ENCODE measurements at places on chromosomes 1 and 21. TPM values are rescaled to one million over a fixed set of nuclear protein-coding genes. Genes with fewer than 3 reads are reported as not detected.

Gene FBLIM1
- total RNA-seq: 26.3 TPM

Gene GOLT1A
- total RNA-seq: 4.1 TPM

Gene AADACL3
- total RNA-seq: not detected

Gene OR14K1
- total RNA-seq: not detected

Gene CLDN17
- not detected for total RNA-seq

Gene HSPA6
- 3.1 TPM for total RNA-seq

Gene CD1B
- not detected for total RNA-seq

Gene LZIC
- total RNA-seq: 16.9 TPM

Gene AMY1C
- total RNA-seq: not detected

Gene EFNA3
- 4.6 TPM for total RNA-seq

Gene ANKRD65
- not detected for total RNA-seq

Gene ZCCHC17
- 24.8 TPM for total RNA-seq

Gene NUP210L
- total RNA-seq: not detected

Gene TNFRSF9
- 3.0 TPM for total RNA-seq

Gene PTPRC
- not detected for total RNA-seq

Gene C1orf56
- 4.7 TPM for total RNA-seq

Gene SPATA1
- total RNA-seq: 0.43 TPM

Gene LORICRIN
- not detected for total RNA-seq

Gene GALE
- total RNA-seq: 69.6 TPM

Gene NBPF4
- total RNA-seq: 0.23 TPM

Gene CYB561D1
- 3.5 TPM for total RNA-seq

Gene CELA3B
- total RNA-seq: not detected

Gene MATN1
- 0.05 TPM for total RNA-seq

Gene SLC22A15
- total RNA-seq: 0.72 TPM

Gene UBQLN4
- 40.3 TPM for total RNA-seq

Gene TLR5
- 0.08 TPM for total RNA-seq

Gene NADK
- 35.0 TPM for total RNA-seq

Gene TMEM82
- total RNA-seq: not detected

Gene LRRC3
- total RNA-seq: 1.0 TPM

Gene ZNF683
- total RNA-seq: not detected

Gene MIER1
- 10.2 TPM for total RNA-seq

Gene ANGPTL7
- not detected for total RNA-seq

Gene KIAA0040
- 0.16 TPM for total RNA-seq

Gene KISS1
- not detected for total RNA-seq

Gene CFHR4
- not detected for total RNA-seq

Gene PDE4B
- 15.8 TPM for total RNA-seq

Gene GPR137B
- total RNA-seq: 19.9 TPM

Gene OLIG2
- total RNA-seq: not detected

Gene CHI3L1
- total RNA-seq: not detected

Gene S100A7
- total RNA-seq: not detected

Gene SELP
- not detected for total RNA-seq

Gene CSTB
- total RNA-seq: 84.3 TPM

Gene RNU1-1
- not detected for total RNA-seq

Gene HUNK
- total RNA-seq: 1.7 TPM

Gene CYP4Z1
- not detected for total RNA-seq

Gene TCP10L
- total RNA-seq: 0.90 TPM

Gene PROX1
- total RNA-seq: 0.14 TPM

Gene MGST3
- total RNA-seq: 197 TPM

Gene ARHGEF11
- 18.3 TPM for total RNA-seq

Gene SPATA21
- not detected for total RNA-seq

Gene TSPEAR
- total RNA-seq: not detected

Gene SV2A
- total RNA-seq: 0.06 TPM

Data from A549 treated with RU486 at 1 μM for 4 hours (cell line).